ENCODE measurements at places on chromosomes 4 and X. TPM values are rescaled to one million over a fixed set of nuclear protein-coding genes. Genes with fewer than 3 reads are reported as not detected.

The VCX2 gene
- total RNA-seq = not detected

The MRPL1 gene
- 25.7 TPM for total RNA-seq

The SLC39A8 gene
- 40.0 TPM for total RNA-seq

The FNIP2 gene
- 10.2 TPM for total RNA-seq

The WWC2 gene
- 133 TPM for total RNA-seq

The DCAF4L1 gene
- total RNA-seq = 0.09 TPM

The RGN gene
- 1.6 TPM for total RNA-seq

The TMPRSS11D gene
- not detected for total RNA-seq

The CABS1 gene
- not detected for total RNA-seq
